ENCODE measurements at places on chromosomes 5 and 9. TPM values are rescaled to one million over a fixed set of nuclear protein-coding genes. Genes with fewer than 3 reads are reported as not detected.

GRCh38 chr5:171806976-171807747 is 21.5 kb downstream of the SMIM23 start:
- H3K4me3 ChIP-seq, result no peak overlapping the region
- DNase-seq, result no peak
- no peaks in the 10 kb centered on the region for H3K27me3 ChIP-seq
- H3K4me1 ChIP-seq, result no peaks in the 10 kb centered on the region
- H3K36me3 ChIP-seq, result peaks cover 4% of the 10 kb centered on the region
- no peak overlapping the region for H3K27ac ChIP-seq

C5orf58 gene
- not detected for total RNA-seq

QRFP gene
- total RNA-seq, result not detected

- peaks cover 1% of the 10 kb centered on the region for H3K27me3 ChIP-seq
- H3K36me3 ChIP-seq, result no peaks in the 10 kb centered on the region
- no peak for DNase-seq
- H3K27ac ChIP-seq, result no peak overlapping the region
These were observed 563.9 kb upstream of the TLE4 start for GRCh38 chr9:79007701-79008483.

- no peak for DNase-seq
- H3K27ac ChIP-seq, result peak overlapping the region; percentile 80
- no peaks in the 10 kb centered on the region for H3K36me3 ChIP-seq
- H3K4me3 ChIP-seq, result peak overlapping the region; percentile 77
- H3K27me3 ChIP-seq, result peaks cover 19% of the 10 kb centered on the region
These were observed 1.0 kb downstream of the AQP3 start for GRCh38 chr9:33446240-33446945.

PCDHA13 gene
- 10.2 TPM for total RNA-seq

ACOT12 gene
- not detected for total RNA-seq

DNA sequence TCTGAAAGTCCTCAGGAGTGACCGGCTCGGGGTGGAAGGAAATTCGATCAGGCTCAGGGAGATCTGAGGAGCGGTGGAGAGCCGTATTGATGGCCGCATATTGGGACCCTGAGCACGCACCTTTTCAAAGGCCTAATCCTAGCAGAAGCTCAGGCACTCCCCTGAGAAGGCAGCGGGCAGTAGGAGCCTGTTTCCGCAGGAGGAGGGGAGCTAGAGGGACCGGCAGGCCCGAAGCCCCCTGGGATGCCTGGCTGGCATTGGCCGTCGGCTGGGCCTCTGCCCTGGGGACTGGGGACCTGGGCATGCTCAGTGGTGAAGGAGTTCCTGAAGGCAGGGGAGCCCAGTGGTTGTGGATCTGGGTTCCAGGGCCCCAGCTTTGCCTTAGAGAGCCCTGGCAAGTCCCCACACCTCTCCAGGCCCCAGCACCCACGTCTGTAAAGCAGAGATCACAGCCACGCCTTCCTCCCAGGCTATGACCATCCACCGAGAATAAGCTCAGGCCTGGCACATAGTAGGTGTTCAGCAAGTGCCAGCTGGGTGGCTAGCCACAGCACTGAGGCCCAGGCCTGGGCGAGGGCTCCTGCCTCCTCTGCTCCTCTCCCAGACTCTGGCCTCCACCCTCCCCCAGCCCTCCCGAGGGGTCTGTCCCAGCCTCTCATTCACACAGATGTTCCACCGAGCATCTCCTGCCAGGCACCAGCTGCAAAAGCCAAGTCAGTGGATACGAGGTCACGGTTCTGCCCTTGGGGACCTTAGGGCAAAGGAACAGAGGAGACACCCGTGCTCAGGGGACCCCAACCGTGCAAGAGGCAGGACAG is 17.2 kb upstream of the QRFP start:
- peaks cover 6% of the 10 kb centered on the region for H3K4me1 ChIP-seq
- DNase-seq, result peak; percentile 59
- no peak overlapping the region for H3K4me3 ChIP-seq
- H3K36me3 ChIP-seq, result no peaks in the 10 kb centered on the region
- H3K27me3 ChIP-seq, result peaks cover 2% of the 10 kb centered on the region

- no peaks in the 10 kb centered on the region for H3K36me3 ChIP-seq
- H3K27ac ChIP-seq, result peak overlapping the region; percentile 46
These were observed 70.5 kb downstream of the PIK3R1 start for GRCh38 chr5:68285851-68286611.

DNA sequence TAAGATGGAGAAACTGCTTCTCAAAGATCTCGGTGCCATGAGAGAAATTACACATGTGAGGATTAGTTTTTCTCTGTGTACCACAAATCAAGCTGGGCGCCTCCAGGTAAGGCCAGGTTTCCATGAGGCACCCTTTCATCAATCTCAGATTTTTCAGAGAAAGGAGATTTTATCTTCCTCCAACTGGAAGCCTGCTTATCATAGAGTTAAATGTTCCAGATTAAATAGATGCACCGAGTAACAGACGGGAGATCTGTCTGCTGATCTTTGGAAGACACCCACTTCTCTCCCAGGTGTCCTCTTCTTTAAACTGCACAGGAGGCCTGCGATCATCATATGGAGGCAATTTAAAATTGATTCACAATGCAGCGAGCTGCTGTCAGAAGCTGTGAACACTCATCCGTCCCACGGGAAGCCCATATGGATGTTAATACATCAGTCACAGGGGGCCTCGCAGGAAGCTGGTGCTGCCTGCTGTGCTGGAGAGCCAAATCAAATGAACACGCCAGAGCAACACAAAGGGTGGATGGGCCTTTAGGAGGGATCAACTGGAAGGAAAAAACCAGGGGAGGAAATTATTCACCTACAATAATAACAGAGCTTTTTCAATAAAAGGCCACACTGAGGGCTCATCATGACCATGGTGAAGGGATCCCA is 93.3 kb downstream of the TLE1 start:
- peaks cover 22% of the 10 kb centered on the region for H3K27me3 ChIP-seq
- H3K4me1 ChIP-seq, result peaks cover 61% of the 10 kb centered on the region
- DNase-seq, result peak; percentile 78
- peak overlapping the region; percentile 80 for H3K4me3 ChIP-seq
- H3K36me3 ChIP-seq, result peaks cover 11% of the 10 kb centered on the region
- peak overlapping the region; percentile 99 for H3K27ac ChIP-seq

GRCh38 chr9:70352356-70352755 is 62.1 kb downstream of the KLF9 start:
- DNase-seq, result no peak
- no peaks in the 10 kb centered on the region for H3K4me1 ChIP-seq
- no peak overlapping the region for H3K4me3 ChIP-seq
- no peak overlapping the region for H3K27ac ChIP-seq
- H3K36me3 ChIP-seq, result no peaks in the 10 kb centered on the region

DNA sequence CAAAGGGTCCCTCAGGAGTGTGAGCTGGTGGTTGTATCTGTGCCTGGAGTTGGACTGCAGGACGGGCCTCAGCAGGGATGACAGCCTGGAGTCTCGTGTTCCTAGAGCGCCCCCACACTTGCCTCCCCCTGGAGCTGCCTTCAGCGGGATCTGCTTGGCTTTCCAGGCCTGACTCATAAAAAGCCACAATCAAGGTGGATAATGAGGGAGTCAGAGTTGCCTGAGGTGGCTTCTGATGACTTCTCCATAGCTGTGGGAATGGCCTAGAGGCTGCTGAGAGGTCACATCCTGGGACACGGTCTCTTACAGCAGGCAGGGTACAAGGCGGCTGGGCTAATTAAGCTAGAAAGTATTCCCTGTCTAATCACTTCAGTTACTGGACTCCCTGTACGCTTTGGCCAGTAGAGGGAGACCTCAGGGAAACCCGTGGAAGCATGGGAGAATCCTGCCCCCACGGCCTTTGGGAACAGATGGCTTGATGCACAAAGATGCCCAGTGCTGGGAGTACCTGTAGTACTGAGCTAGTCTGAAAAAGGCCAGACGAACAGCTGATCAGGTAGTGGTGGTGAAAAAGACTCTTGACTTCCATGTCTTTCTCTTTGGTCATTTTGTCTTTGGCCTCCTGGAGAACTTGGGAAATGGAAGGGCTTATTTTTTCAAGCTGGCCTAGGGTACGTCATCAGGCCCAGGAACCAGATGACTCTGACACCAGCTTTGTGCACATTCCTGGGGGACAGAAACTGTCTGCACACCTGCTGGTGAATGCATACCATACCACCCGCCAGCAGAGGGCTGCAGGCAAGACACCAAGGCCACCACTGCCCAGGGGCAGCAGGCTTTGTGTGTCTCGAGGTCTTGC is 16.1 kb upstream of the FRRS1L start:
- H3K27me3 ChIP-seq, result peaks cover 2% of the 10 kb centered on the region
- H3K36me3 ChIP-seq, result no peaks in the 10 kb centered on the region
- peak; percentile 66 for DNase-seq
- peaks cover 7% of the 10 kb centered on the region for H3K4me1 ChIP-seq
- peak overlapping the region; percentile 86 for H3K27ac ChIP-seq

GRCh38 chr5:39132792-39133191 is 58.6 kb upstream of the RICTOR start:
- H3K4me3 ChIP-seq, result no peak overlapping the region
- H3K4me1 ChIP-seq, result peaks cover 11% of the 10 kb centered on the region
- no peak overlapping the region for H3K27ac ChIP-seq
- no peaks in the 10 kb centered on the region for H3K36me3 ChIP-seq

GRCh38 chr5:149323210-149323609 is 22.1 kb upstream of the GRPEL2 start:
- H3K4me1 ChIP-seq, result peaks cover 9% of the 10 kb centered on the region
- H3K36me3 ChIP-seq, result no peaks in the 10 kb centered on the region
- H3K27ac ChIP-seq, result no peak overlapping the region
- no peak overlapping the region for H3K4me3 ChIP-seq

DNA sequence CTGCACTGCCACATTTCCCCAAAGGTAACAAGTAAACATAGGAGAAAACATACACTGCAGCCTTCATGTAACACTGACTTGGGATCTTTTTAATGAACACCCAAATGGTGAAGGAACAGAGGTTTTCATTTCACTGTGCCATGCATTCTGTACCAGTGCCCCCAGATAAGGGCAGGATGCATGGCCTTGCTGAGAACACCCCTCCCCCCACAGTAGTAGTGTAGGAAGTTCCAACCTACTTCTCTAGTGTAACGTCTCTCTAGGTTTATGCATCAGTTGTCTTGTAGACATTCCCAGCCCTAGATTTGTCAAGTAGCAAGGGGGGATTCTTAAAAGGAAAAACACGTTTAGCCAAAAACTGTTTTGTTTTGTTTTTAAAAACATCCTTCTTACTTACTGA is 29.9 kb downstream of the MAP3K1 start:
- H3K4me1 ChIP-seq, result peaks cover 2% of the 10 kb centered on the region
- H3K4me3 ChIP-seq, result no peak overlapping the region
- no peak for DNase-seq
- H3K36me3 ChIP-seq, result no peaks in the 10 kb centered on the region

SLC30A5 gene
- 17.9 TPM for total RNA-seq

GRCh38 chr5:151200913-151201595 is 22.8 kb downstream of the CCDC69 start:
- H3K4me3 ChIP-seq, result no peak overlapping the region
- peaks cover 1% of the 10 kb centered on the region for H3K4me1 ChIP-seq
- no peak overlapping the region for H3K27ac ChIP-seq
- H3K36me3 ChIP-seq, result no peaks in the 10 kb centered on the region
- no peak for DNase-seq

TIMD4 gene
- not detected for total RNA-seq

GRCh38 chr9:123365287-123365880 is 9.4 kb downstream of the CRB2 start:
- no peaks in the 10 kb centered on the region for H3K36me3 ChIP-seq
- H3K27ac ChIP-seq, result no peak overlapping the region
- H3K27me3 ChIP-seq, result peaks cover 13% of the 10 kb centered on the region
- peaks cover 15% of the 10 kb centered on the region for H3K4me1 ChIP-seq
- no peak for DNase-seq

CDKN2B-AS1 gene
- total RNA-seq, result not detected

DNA sequence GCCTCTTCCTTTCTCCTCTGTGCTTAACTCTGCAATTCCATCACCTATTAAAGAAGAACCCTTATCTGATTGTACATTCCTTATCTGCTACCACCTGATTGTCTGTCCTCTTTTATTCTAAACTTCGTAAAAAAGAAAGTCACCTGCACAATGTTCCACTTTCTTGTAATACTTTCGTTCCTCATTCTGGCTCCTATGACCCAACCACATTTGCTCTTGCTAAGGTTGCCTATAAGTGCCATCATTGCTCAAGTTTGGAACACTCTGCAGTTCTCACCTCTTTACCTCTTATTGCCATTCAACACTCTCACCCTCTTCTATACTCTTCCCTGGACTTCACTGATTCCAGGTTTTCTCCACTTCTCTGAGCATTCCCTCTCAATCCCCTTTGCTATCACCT is 10.1 kb downstream of the TAF1L start:
- H3K4me1 ChIP-seq, result no peaks in the 10 kb centered on the region
- DNase-seq, result no peak
- H3K27ac ChIP-seq, result no peak overlapping the region
- H3K4me3 ChIP-seq, result no peak overlapping the region
- H3K36me3 ChIP-seq, result no peaks in the 10 kb centered on the region

DNA sequence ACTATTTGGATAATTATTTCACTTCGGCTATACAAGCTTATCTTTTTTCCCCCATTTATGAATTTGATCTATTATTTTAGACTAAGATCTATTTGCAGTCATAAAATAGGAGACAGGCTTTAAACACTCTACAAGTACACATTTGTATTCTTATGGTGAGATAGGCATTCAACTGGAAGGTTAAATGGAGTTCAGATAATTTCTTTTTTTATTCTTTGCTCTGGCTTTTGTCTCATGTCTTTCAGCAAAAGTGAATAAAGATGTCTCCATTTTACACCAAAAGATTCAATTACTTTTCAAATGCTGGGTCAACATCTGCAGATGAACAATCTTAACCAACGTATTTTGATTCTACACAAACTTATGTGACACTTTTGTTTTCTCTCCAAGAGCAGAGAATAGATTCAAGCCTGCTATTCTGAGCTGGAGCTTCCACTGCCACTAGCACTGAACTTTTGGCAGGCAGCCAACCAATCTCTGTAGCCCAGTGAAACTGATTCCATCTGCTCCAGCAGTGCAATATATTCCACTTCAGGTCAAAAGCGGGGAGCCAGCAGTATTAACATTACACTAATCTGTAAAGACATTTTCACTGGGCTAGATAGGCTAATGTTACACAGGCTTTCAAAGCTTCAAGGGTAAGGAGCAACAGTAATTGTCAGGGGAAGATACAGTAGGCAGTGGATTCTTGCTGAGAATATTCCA is 452.0 kb upstream of the ZNF608 start:
- H3K4me1 ChIP-seq, result peaks cover 77% of the 10 kb centered on the region
- peak overlapping the region; percentile 76 for H3K4me3 ChIP-seq
- H3K27me3 ChIP-seq, result peaks cover 4% of the 10 kb centered on the region
- no peaks in the 10 kb centered on the region for H3K36me3 ChIP-seq
- DNase-seq, result peak; percentile 83

C5orf52 gene
- not detected for total RNA-seq

SHISAL2B gene
- not detected for total RNA-seq

LSM11 gene
- total RNA-seq, result 7.7 TPM

SHC3 gene
- 0.83 TPM for total RNA-seq

- no peaks in the 10 kb centered on the region for H3K4me1 ChIP-seq
- no peak overlapping the region for H3K27ac ChIP-seq
- peaks cover 20% of the 10 kb centered on the region for H3K36me3 ChIP-seq
- DNase-seq, result no peak
These were observed 115.2 kb downstream of the SPOCK1 start for GRCh38 chr5:137383909-137384308.

DNA sequence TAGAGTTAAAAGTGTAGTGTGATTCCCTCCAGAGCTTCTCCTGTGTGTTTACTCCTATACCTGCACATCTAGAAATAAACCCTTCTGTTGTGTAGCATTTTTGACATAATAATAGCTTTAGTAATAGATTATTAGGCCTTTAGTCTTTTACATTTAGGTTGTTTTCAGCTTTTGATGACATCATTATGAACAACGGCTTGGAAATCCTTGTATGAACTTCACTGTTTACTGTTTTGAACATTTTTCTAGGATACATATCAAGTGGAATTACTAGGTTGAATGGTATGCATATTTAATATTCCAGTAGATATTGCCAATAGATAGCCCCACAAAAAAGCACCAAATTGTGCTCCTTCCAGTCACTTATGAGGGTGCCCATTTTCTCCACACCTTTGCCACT is 174.0 kb downstream of the ARHGAP26 start:
- H3K36me3 ChIP-seq, result no peaks in the 10 kb centered on the region
- H3K27me3 ChIP-seq, result no peaks in the 10 kb centered on the region
- DNase-seq, result no peak
- no peak overlapping the region for H3K27ac ChIP-seq
- no peaks in the 10 kb centered on the region for H3K4me1 ChIP-seq
